ENCODE measurements at places on chromosomes 12 and 14.

- no peak for DNase-seq
Measured at GRCh38 chr12:122867691-122868461, 28.0 kb downstream of the VPS37B start.

DNA sequence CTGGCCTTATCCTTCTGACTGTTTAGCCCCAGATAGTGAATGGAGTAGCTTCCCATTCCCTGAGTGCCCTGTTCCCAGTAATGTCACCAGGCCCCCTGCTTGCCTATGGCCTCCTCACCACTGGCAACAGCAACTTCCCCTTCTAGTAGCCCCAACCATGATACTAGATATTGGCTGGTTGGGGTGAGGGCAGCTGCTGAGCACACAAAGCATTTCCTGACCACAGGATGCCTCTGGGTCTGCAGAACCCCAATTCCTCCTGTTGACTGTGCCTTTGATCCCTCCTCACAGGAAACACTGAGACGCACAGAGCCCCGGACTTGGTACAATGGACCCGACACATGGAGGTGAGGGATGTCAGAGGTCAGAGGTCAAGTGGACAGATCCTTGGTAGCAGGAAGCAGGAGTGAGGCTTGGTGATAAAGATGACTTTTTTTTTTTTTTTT, 597 bp downstream of the SOAT2 start:
- DNase-seq: no peak

DNA sequence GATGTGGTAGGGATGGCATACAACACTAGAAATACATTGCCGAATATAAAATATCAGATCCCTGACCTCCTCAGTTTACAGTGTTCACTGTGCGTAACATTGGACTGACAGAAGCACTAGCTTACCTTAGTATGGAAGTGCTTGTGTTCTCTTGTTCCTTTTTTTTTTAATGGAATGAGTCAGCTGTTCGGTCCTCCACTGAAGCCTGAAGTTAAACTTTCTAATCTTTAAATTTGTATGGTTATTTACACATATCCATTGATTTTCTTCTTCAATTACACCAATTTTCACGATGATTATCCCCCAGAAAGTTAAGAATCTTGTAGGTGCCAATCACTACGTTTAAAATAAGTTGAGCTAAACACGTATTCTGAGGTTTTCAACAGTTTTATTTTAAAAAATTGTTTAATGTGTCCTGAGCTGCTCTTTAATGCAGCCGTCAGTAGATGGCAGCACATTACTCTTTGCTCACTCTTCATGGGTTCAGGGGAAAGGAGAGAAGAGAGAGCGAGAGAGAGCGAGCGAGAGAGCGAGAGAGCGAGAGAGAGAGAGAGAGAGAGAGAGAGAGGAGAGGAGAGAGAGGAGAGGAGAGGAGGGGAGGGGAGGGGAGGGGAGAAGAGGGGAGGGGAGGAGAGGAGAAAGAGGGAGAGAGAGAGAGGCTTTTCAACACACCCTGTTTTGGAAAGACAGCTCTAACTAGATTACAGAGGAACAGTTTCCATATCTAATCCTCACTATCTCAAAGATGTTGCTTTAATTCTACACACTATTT, 134.7 kb upstream of the SCAF11 start:
- DNase-seq: peak; percentile 87

DNA sequence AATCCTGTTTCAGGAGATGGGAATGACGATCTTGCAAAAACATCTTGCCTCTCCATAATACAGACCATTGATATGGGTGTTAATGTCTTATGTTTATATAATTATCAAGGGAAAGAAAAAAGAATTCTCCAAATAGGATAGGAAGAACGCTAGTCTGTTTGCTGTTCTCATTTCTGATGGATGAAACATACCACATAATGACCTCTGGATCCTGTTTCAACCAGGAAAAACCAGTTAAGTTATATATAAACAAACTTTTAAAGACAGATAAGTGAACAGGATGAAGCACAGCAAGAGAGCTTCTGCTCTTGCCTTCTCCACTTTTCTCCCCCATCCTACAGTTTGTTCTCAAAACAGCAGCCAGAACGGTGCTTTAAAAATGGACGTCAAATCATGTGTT, 27.8 kb downstream of the COQ6 start:
- peak; percentile 67 for DNase-seq
